NCI-H1417 (cell line): ENCODE measurements at places on chromosomes 5 and 9.

- peak; percentile 3 for DNase-seq
Measured at GRCh38 chr9:79166005-79166404, 405.8 kb upstream of the TLE4 start.

GRCh38 chr5:177502886-177503285, 5.5 kb upstream of the PDLIM7 start:
- no peak for DNase-seq

- DNase-seq = no peak
Measured at GRCh38 chr5:114467729-114468128, 105.9 kb downstream of the KCNN2 start.

- DNase-seq = peak; percentile 12
Measured at GRCh38 chr9:69223605-69224004, 49.5 kb downstream of the TJP2 start.

DNA sequence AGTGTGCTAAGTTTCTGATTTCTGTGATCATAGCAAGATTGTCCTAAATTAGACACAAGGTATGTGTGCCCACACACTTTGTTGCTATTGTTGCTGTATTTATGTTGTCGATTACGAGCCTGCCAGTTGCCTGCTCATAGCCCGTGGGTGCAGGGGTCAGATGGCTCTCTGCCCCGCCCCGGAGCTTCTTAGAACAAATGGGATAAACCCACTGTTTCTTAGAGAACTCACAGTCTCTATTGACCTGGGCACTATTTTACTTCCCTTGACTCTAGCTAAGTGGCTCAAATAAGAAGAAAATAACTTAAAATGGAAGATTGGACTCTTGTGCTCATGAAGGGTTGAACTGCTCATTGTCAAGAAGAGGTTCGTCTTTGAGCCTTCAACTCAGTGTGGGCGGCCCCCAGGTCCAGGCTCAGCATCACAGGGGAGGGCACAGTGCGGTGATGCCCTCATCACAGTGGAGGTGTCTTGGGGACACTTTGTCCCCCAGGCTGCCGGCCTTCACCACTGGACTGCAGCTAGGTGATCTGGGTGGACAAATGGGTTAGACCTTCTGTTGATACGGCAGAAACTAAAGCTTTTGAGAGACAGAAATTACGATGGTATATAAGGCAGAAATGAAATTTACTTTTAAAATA, 155.5 kb downstream of the TENT4A start:
- no peak for DNase-seq

DNA sequence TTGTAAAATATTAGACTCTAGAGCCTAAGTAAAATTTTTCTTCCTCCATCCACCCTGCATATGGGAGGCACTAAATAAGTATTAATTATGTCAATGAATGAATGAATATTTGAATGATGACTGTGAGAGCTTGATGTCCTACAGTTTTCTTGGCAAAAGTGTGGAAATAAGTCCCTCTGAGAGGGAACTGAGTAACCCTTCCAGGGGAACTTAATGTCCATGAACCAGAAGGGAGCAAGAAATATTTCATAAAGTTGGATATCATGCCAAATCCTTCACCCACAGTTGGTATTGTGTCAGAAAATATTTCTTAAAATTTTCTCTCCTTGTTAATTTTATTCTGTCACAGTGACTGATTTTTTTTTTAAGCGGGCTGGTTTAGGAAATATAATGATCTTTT, 36.6 kb downstream of the NNT start:
- no peak for DNase-seq

DNA sequence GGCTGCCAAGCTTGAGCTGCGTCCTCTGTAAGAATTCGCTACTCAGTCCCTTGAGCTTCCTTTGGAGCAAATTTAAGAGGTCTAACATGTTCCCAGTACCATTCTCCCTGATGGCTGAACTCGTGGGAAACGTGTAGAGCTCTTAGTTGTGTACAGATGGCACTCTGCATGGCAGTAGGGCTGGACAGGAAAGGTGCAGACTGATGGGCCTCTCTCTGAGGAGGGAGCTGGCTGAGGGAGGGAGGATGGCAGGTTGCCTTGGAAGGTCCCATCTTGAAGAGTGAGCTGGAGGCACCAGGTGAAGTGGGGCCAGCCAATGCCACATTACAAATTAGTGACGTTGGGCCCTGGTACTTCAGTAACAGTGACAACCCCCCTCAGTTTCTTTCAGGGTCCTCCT, 495.3 kb downstream of the CCDC171 start:
- no peak for DNase-seq

- DNase-seq = no peak
Measured at GRCh38 chr9:105362470-105362869, 85.4 kb upstream of the FSD1L start.

- DNase-seq = no peak
Measured at GRCh38 chr5:31664566-31664965, 25.6 kb downstream of the PDZD2 start.

DNA sequence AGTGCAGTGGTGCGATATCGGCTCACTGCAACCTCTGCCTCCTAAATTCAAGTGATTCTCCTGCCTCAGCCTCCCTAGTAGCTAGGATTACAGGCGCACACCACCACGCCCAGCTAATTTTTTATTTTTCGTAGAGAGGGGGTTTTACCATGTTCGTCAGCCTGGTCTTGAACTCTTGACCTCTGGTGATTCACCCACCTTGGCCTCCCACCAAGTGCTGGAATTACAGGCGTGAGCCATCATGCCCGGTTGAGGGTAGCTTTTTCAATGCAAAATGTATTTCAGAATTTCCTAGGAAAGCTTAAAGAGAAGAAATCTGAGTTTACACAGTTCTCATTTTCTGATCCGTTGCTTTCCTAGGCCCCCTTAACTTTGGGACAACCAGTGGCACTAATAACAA, 15.7 kb downstream of the BDP1 start:
- DNase-seq = no peak
